ENCODE measurements at places on chromosomes 11 and 22.

- no peak for DNase-seq
- no peak overlapping the region for H3K27ac ChIP-seq
- H3K4me1 ChIP-seq = no peaks in the 10 kb centered on the region
- no peaks in the 10 kb centered on the region for H3K27me3 ChIP-seq
- H3K36me3 ChIP-seq = no peaks in the 10 kb centered on the region
- no peak overlapping the region for H3K4me3 ChIP-seq
Observed at GRCh38 chr11:116813781-116814471, 9.2 kb downstream of the APOA4 start.

- H3K36me3 ChIP-seq = peaks cover 32% of the 10 kb centered on the region
- no peak overlapping the region for H3K4me3 ChIP-seq
- H3K27ac ChIP-seq = no peak overlapping the region
- no peaks in the 10 kb centered on the region for H3K27me3 ChIP-seq
- peaks cover 3% of the 10 kb centered on the region for H3K4me1 ChIP-seq
Observed at GRCh38 chr11:9745411-9746211, 81.7 kb downstream of the SWAP70 start.

GRCh38 chr11:30358536-30358935 is 35.6 kb downstream of the ARL14EP start:
- H3K36me3 ChIP-seq = no peaks in the 10 kb centered on the region
- no peak overlapping the region for H3K4me3 ChIP-seq
- no peak overlapping the region for H3K27ac ChIP-seq
- no peaks in the 10 kb centered on the region for H3K4me1 ChIP-seq

DNA sequence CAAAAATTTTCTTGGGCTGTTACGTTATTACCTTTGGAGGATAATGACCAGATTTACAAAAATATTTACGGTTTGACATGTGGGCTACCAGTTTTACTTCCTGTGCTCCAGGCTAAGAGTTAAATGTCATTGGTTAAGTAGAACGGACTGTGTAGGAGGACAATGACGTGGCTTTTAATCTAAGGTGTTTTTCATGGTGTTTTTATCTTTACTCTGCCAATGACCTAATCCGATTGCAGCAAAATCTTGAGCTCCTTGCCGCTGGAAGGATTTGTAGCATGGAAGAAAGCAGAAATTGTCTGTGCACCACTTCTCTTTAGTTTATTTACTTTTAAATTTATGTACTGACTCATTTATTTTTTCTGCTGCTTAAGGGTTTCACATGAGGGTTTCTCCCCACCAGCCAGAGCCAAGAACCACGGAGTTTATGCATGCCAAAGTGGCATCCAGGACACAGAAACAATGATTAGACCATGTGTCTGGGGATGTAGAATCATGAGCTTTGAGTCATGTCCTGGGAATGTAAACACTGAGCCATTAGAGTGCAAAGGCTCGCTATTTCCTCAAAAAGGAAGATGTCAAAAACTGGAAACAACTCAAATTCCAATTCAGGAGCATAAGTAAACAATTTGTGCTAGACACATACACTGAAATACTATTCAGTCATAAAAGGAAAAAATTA is 1.9 kb upstream of the CARD16 start:
- no peak overlapping the region for H3K27ac ChIP-seq
- no peak overlapping the region for H3K4me3 ChIP-seq
- no peaks in the 10 kb centered on the region for H3K27me3 ChIP-seq
- peaks cover 2% of the 10 kb centered on the region for H3K4me1 ChIP-seq

DNA sequence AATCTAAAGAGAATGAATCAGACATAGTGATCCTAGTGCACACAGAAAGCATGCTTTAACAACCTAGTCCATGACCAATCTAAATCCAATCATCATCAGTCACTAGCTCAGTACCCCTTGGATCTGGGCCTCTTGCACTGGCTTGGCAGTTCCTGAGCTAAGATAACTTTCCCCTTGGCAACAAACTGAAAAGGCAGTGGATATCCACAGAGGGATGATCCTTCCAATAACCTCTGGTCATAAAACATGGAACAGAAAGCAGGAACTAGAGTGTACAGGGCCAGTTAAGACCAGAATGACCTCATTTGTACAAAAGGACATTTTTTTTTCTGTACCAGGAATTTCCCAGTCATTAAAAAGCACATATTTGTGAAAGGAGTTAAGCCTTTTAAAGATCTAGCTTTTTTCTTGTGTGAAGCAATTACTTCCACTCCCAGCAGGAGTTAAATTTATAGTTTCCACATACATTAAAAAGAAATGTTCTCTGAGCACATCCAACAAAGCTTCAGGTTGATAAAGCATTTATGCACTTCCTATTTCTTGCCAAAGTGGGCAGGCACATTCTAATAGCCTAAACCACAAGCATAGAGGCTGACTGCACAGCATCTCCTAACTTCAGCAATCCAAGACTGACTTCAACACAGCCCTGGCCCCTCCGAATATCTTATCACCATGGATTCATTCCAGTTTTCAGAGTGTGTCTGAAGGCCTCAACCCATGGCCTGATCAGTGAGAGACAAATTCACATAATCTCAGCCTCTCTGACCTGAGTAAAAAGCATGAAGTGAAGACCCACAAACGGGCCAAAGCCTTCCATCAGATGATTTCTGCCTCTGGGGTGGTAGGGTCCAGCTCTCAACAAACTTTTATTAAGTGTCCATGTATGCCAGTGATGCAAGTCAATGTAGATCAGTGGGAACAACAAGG is 29.9 kb downstream of the GUCY1A2 start:
- H3K27ac ChIP-seq = peak overlapping the region; percentile 6
- H3K4me1 ChIP-seq = no peaks in the 10 kb centered on the region
- H3K27me3 ChIP-seq = no peaks in the 10 kb centered on the region
- H3K36me3 ChIP-seq = no peaks in the 10 kb centered on the region
- no peak for DNase-seq

GRCh38 chr11:121555121-121555520 is 102.4 kb upstream of the SORL1-AS1 start:
- DNase-seq = no peak
- no peaks in the 10 kb centered on the region for H3K4me1 ChIP-seq
- H3K36me3 ChIP-seq = peaks cover 16% of the 10 kb centered on the region
- no peak overlapping the region for H3K4me3 ChIP-seq
- H3K27me3 ChIP-seq = no peaks in the 10 kb centered on the region

- no peaks in the 10 kb centered on the region for H3K27me3 ChIP-seq
- no peaks in the 10 kb centered on the region for H3K4me1 ChIP-seq
- no peak overlapping the region for H3K4me3 ChIP-seq
- no peak for DNase-seq
- no peak overlapping the region for H3K27ac ChIP-seq
Observed at GRCh38 chr11:99351624-99352023, 330.9 kb downstream of the CNTN5 start.

Measured in ascending aorta (tissue), 2 donors.